ENCODE measurements at places on chromosomes 2 and 18. TPM values are rescaled to one million over a fixed set of nuclear protein-coding genes. Genes with fewer than 3 reads are reported as not detected.

ING5 gene
- total RNA-seq: 41.3 TPM

DSEL gene
- 0.09 TPM for total RNA-seq

STARD6 gene
- total RNA-seq: not detected

HDHD2 gene
- total RNA-seq: 32.2 TPM

ANKRD62 gene
- not detected for total RNA-seq

PAX3 gene
- total RNA-seq: not detected

GRCh38 chr2:202237787-202238233 is 587 bp downstream of the SUMO1 start:
- peaks cover 30% of the 10 kb centered on the region for H3K4me1 ChIP-seq
- H3K27ac ChIP-seq: peak overlapping the region; percentile 69
- H3K27me3 ChIP-seq: no peaks in the 10 kb centered on the region
- no peaks in the 10 kb centered on the region for H3K36me3 ChIP-seq
- peak overlapping the region; percentile 98 for H3K4me3 ChIP-seq
- DNase-seq: peak; percentile 25

GRCh38 chr2:54508541-54508940 is 52.4 kb downstream of the SPTBN1 start:
- H3K36me3 ChIP-seq: no peaks in the 10 kb centered on the region
- no peak overlapping the region for H3K27ac ChIP-seq
- no peak overlapping the region for H3K4me3 ChIP-seq
- DNase-seq: no peak

GRCh38 chr2:145075454-145076062 is 555.6 kb upstream of the ZEB2 start:
- no peak overlapping the region for H3K4me3 ChIP-seq
- no peak for DNase-seq
- peaks cover 5% of the 10 kb centered on the region for H3K27me3 ChIP-seq
- H3K27ac ChIP-seq: no peak overlapping the region
- no peaks in the 10 kb centered on the region for H3K4me1 ChIP-seq

- H3K36me3 ChIP-seq: no peaks in the 10 kb centered on the region
- no peak overlapping the region for H3K4me3 ChIP-seq
- no peak for DNase-seq
- H3K27me3 ChIP-seq: peaks cover 7% of the 10 kb centered on the region
- H3K27ac ChIP-seq: no peak overlapping the region
- no peaks in the 10 kb centered on the region for H3K4me1 ChIP-seq
Measured at GRCh38 chr2:71962911-71963694, 184.6 kb downstream of the CYP26B1 start.

DNA sequence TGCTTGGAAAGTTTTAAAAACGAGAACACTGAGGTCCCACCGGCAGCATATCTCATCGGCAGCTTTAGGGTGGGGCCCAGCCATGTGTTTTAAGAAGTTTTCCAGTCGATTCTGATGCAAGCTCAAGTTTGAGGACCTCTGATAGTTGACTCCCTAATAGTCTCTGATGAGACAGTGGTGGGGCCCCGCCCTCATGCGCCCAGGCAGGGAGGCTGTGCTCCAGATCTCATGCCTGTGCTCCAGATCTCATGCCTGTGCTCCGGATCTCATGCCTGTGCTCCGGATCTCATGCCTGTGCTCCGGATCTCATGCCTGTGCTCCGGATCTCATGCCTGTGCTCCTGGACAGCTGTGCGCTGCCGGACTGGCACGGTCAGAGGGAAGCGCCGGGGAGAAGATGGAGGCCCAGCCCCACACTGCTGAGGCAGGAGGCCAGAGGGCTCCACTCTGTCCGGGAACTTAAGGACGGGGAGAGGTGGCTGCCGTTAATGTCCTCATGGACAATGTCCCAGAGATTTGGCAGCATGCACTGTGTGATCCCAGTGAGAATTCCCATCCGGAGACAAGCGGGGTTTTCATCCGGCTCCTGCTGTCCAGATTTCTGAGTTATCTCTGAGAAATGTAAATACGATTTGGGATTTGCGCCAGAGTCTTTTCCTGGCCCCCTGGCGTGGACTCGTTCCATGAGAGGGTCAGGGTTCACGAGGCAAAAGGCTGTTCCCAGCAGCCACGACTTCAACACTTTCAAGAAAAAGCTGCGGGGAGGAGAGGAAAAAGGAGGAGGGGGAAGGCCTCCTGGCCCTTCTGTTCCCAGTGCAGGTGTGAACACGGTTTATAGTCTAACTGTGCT is 9.4 kb upstream of the COLEC11 start:
- H3K27me3 ChIP-seq: no peaks in the 10 kb centered on the region
- H3K4me3 ChIP-seq: no peak overlapping the region
- no peak for DNase-seq
- peaks cover 22% of the 10 kb centered on the region for H3K36me3 ChIP-seq
- peaks cover 4% of the 10 kb centered on the region for H3K4me1 ChIP-seq
- no peak overlapping the region for H3K27ac ChIP-seq

- no peak overlapping the region for H3K4me3 ChIP-seq
- no peak overlapping the region for H3K27ac ChIP-seq
- H3K36me3 ChIP-seq: no peaks in the 10 kb centered on the region
- peaks cover 3% of the 10 kb centered on the region for H3K27me3 ChIP-seq
- H3K4me1 ChIP-seq: no peaks in the 10 kb centered on the region
Measured at GRCh38 chr18:22521026-22521707, 103.5 kb upstream of the CTAGE1 start.

DNA sequence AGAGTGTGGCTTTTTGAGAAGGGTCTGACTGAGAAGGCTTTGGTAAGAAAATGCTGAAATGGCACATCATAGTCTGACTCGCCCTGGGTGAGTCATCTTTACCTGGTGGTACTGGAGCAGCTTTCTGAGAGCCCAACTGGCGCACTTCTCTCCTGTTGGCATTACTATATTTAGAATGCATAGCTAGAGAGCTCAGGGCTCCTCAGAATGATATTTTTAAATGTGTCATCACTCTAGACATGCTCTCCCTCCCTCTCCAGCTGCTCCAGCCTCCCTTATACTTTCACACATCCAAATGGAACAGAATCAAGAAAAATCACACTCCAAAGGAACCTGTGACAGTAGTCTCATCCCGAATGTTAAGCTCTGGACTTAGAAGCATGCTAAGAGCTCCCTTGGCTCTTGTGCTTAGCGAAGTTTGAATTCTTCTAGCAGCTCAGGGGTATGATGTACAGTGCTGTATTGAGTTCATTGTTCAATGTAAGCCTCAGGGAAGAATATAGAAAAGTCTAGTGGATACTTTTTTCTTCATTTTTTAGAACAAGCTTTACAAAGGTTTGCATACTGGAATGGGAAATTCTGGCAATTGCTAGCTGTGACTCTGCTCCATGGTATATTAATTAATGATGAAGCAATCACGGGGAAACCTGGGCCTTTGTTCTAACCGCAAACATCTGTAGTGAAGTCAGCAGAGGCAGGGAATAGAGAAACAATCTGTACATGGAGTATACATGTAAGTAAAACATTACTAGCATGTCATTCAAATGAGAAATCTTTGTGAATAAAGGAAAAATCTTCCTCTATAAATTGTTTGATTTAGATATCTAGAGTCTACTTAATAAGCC is 751.2 kb upstream of the NRXN1 start:
- H3K27ac ChIP-seq: no peak overlapping the region
- no peaks in the 10 kb centered on the region for H3K36me3 ChIP-seq
- no peak for DNase-seq
- no peak overlapping the region for H3K4me3 ChIP-seq

GRCh38 chr2:128562471-128563347 is 244.0 kb upstream of the HS6ST1 start:
- no peaks in the 10 kb centered on the region for H3K36me3 ChIP-seq

GRCh38 chr18:55384551-55385275 is 203.3 kb downstream of the TCF4 start:
- no peaks in the 10 kb centered on the region for H3K36me3 ChIP-seq
- no peak overlapping the region for H3K4me3 ChIP-seq
- H3K4me1 ChIP-seq: peaks cover 2% of the 10 kb centered on the region
- H3K27me3 ChIP-seq: no peaks in the 10 kb centered on the region

GRCh38 chr2:85995648-85996529 is 107.1 kb upstream of the ST3GAL5 start:
- no peaks in the 10 kb centered on the region for H3K27me3 ChIP-seq
- H3K27ac ChIP-seq: no peak overlapping the region
- no peaks in the 10 kb centered on the region for H3K36me3 ChIP-seq
- H3K4me3 ChIP-seq: no peak overlapping the region
